ENCODE measurements at places on chromosomes 4 and X.

DNA sequence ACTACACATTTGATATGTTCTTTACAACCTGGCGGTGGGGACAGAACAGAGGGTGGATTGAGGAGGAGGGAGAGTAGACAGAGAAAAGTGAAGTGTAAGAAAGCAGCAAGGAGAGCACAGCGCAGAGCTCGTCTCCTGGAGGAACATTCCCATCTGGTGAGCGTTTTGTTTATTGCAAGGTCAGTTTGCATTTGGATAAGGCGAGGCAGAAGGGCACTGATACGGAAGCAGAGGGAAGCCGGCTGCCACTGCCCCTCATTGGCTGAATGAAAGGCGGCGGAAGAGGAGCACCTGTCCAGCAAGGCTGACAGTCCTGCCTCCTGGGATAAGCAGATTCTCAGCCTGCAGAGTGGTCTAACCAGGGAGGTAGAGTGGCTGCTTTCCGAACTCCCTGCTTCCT lies 83.2 kb downstream of the GPR143 start:
- no peak for DNase-seq

GRCh38 chr4:24877868-24878635 lies 34.8 kb downstream of the CCDC149 start:
- DNase-seq: no peak

DNA sequence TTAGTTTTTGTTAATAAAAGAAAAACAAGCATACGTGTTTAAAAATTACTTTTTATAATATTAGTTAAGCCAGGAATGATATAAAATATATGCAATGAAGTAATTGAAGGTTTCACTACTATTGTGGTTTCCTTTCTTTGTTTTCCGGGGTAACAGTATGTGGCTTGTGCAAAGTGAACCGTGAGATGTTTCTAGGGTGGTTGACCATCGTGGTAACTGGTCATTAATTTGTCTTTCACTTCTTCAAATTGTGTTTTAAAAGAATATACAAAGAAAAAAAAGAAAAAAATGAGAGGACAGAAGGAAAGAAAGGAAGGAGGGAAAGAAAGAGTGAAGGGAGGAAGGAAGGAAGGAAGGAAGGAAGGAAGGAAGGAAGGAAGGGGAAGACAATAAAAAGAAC lies 330.1 kb upstream of the CPXCR1 start:
- DNase-seq: no peak

GRCh38 chrX:68822641-68823410 lies 6.0 kb upstream of the EFNB1 start:
- DNase-seq: peak; percentile 56

All from OCI-M1 (cell line).